Stimulated activated CD4-positive, alpha-beta T cell treated with anti-CD3 and anti-CD28 coated beads, Interleukin-12 subunit alpha, Interleukin-12 subunit beta, amount 100 ng/mL, for 48 hours (primary cell): ENCODE measurements at places on chromosomes 3 and 15.

- no peak for DNase-seq
Measured at GRCh38 chr3:126939338-126939718, 43.6 kb upstream of the PLXNA1 start.

DNA sequence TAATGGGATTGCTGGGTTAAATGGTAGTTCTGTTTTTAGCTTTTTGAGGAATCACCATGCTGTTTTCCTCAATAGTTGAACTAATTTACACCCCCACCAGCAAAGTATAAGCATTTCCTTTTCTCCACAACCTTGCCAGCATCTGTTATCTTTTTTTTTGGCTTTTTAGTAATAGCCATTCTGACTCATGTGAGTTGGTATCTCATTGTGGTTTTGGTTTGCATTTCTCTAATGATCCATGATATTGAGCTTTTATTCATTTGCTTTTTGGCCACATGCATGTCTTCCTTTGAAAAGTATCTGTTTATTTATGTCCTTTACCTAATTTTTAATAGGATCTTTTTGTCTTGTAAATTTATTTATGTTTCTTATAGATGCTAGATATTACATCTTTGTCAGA lies 288.2 kb downstream of the EPHA6 start:
- DNase-seq, result no peak

DNA sequence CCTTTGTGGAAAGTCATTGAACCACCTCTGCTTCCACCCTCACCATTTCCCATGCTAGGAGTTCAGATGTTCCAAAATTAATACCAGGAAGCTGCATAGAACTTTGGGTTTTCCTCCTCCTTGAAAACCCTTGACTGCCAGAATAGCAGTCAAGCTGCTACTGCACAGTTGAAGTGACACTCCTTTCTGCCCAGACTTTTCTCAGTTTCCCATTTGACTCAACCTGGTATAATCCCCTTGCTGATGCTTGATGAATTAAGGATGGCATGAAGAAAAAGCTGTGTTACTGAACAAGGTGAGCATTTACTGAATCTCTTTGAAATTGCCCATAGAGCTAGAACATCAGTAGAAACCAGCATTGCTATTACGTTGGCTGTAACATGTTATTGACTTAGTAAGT lies 286.0 kb downstream of the EDEM1 start:
- no peak for DNase-seq

DNA sequence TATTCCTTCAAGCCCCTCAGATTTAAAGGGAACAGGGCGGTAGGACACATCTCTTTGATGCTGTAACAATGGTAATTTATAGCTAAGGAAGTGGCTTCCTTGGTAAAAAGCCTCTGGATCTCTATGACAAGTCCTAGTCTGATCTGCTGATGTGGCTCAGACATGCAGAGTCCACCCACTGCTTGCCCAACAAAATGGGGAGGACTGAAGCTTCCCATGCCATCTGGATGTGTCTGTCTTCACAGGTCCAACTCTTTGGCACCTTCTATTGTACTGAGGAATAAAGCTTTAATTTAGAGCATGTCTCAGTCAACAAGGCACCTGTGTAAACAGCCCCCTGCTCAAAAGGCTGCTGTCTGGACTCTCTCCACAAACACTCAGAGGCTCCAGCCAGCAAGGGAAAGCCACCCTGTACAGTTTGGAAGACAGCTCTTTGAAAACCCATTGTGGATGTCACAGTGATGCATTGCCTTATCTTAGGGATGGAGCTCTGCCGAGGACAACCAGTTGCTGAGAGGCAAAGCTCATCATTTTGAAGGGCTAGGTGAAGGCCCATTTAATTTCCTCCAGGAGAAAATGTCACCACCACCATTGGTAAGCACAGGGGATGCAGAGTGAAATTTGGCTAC lies 348.6 kb upstream of the GRM7 start:
- DNase-seq, result no peak

- no peak for DNase-seq
Measured at GRCh38 chr3:46399098-46399497, 7.8 kb downstream of the CCR5AS start.

DNA sequence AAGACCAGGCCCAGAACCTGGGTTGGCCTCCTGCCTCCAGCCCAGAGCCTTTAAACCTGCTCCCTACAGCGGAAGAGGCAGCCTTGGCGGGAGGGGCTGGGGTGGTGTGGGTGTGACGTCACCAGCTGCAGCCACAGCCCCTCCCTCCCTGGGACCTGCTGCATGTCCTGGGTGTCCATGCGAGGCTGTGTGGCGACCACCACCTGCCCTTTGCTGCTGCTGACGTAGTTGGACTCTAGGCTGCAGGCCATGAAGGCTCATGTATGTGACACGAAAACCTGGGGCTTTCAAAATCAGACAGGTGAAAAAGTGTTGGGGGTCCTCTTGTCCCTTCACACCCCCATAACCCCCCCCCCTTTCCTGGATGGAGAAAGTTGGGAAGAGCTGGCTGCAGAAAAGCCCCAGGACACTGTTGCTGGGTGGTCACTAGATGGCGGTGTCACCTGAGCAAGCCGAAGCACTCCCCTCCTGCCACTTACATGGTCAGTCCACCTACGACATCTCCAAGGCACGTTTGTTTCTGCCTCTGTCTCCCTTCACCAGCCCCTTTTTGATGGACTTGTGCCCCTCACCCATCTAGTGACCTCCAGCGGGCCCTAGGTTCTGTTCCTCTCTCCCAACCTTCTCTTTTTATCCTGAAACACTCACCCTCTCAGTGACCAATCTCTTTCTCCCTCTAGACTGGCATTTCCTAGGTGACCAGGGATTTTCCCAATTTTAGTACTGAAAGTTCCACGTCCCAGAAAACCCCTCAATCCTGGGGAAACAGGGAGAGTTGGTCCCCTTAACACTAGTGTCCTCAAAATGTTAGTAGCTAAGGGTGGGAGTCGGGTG lies 35.2 kb downstream of the SLC6A20 start:
- DNase-seq, result no peak

GRCh38 chr3:139764936-139765335 lies 87.2 kb upstream of the NMNAT3 start:
- no peak for DNase-seq

DNA sequence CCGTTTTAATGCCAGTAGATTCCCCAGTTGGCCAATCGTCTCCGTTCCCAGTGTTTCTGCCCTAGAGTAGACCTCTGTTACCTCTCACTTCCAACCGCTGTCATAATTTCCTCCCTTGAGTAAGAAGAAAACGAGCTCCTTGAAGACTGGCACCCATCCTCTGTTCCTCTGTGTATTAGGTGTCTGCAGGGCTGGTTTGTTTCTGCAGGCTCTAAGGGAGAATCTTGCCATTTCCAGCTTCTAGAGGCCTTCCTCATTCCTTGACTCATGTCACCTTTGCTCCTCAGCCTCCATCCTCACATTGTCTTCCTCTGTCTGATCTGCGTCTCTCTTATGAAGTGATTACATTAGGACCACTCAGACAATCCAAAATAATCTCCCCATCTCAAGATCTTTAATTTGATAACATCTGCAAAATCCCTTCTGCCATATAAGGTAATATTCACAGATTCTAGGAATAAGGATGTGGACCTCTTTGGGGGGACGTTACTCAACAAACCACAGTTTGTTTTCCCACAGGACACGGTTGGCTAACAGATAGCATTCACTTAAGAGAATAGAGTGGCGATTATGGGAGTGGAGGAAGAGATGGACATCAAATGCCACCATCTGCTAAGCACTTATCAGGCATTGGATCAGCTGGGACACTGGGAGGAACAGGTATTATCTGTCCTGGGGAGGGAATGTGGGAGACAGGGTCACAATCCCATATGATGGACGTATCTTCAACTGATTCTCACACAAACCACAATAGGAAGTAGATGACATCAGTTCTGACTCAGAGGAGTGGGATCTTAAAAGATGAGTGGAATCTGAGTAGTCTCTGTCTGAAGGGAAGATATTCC lies 17.1 kb downstream of the ARHGAP31 start:
- DNase-seq, result no peak

GRCh38 chr3:194114123-194114522 lies 21.8 kb upstream of the HES1 start:
- no peak for DNase-seq

GRCh38 chr3:18507333-18507732 lies 82.2 kb upstream of the SATB1 start:
- no peak for DNase-seq

DNA sequence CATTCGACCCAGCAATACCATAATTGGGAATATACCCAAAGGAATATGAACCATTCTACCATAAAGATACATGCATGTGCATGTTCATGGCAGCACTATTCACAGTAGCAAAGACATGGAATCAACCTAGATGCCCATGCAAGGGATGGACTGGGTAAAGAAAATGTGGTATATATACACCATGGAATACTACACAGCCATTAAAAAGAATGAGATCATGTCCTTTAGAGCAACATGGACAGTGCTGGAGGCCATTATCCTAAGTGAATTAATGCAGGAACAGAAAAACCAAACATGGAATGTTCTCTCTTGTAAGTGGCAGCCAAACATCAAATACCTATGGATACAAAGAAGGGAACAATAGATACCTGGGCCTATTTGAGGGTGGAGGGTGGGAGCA lies 7.4 kb downstream of the ETFA start:
- no peak for DNase-seq

DNA sequence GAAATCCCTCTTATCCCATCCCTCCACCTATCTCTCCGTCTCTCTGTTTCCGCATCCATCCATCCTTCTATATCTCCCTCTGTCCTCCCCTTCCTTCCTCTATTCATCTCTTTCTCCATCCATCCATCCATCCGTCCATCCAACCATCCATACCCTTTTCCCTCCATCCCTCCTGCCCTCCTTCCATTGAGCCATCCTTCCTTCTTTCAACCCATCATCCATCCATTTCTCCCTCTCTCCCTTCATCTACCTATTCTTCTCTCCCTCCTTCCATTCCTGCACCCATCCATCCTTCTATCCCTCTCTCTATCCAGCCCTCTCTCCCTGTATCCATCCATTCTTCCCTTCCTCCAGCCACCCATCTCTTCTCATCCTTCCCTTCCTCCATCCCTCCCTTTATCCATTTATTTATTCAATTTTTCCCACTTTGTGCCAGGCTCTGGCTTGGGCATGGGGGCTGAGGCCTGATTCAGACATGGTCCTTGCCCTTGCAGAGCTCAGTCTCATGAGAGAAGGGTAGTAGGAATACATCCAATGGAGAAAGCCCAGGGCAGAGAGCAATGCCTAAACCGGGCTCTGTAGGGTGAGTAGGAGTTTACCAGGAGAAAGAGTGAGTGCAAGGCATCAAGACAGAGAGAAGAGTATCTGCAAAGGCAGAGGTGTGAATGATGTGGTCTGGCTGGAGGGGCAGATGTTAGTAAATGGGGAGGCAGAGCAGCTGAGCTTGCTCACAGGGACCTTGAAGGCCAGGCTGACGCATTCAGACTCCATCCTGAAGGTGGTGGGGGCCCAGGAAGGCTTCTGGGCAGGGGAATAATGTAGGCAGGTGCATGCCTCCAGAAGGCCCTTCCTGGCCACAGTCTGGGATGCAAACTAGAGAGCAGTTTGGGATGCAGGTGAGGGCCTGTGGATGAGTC lies 19.5 kb upstream of the FBLN2 start:
- DNase-seq, result no peak

DNA sequence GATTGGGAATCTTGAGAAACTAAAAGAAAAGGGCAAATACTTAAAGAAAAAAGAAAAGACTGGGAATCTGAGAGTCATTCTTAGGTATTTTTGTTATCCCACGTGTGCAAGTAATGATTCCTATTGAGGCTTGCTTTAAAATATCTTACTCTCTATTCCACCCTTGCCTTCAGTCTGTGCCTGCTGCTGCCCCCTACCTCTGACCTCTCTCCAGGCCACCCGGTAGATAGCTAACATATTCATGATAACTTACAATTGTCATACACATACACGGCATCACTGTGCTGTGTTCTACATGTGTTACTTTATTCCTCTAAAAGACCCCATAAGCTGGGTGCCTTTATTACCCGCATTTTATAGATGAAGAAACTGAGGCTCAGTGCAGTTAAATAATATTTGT lies 27.8 kb upstream of the ATP13A3 start:
- no peak for DNase-seq

DNA sequence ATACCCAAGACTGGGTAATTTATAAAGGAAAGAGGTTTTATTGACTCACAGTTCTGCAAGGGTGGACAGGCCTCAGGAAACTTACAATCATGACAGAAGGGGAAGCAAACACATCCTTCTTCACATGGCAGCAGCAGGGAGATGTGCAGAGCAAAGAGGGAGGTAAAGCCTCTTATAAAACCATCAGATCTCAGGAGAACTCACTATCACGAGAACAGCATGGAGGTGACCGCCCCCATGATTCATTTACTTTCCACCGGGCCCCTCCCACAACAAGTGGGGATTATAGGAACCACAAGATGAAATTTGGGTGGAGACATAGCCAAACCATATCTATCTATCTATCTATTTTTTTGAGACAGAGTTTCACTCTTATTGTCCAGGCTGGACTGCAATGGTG lies 5.4 kb downstream of the GDPGP1 start:
- no peak for DNase-seq

DNA sequence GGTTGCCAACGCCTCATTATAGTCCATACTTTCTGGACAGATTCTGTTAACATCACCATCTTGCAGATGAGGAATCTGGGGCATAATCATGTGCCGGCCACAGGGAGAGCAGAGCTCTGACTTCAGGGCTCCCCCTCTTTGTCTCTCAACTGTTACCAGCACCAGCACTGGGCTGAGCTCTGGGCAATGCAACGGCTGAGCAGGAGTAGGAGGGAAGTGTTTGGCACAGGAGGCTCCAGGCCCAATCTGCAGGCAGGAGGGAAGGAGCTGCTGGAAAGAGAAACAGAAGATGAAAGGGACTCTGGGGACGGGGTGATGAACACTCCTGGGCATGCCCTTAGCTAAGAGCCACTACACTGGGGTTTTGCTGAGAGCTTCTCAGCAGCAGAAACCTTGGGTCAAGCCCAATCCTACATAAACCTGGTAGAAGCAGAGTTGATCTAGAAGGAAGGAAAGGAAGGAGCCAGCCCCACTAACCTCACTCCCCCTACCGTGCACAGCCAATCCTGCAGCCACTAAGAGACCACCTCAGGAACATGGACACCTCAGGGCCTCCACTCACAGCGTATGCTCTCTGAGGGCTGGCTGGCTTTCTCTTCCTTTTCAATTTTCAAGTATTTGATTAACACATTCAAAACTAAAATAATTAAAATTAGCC lies 73.1 kb upstream of the SPATA12 start:
- DNase-seq, result no peak

DNA sequence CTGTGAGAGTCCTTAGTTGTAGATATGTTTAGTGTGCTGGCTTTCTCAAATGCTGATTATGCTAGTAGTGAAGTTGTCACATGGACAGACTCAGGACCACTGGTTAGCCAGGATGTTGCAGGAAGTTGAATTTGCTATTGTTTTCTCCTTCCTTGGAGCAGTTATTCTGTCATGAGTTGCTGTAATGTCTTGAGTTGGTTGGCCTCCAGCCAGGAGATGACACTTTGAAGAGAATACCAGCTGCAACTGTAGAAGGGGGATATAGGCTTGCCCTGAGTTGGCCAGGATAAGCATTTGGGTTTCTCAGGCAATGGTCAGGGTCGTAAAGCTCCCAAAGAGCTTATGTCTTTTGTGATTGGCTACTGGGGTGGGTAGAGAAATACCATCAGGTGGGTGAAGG lies 206.7 kb downstream of the ZNF621 start:
- DNase-seq, result no peak
